M059J (cell line): ENCODE measurements at places on chromosomes 7 and 10.

DNA sequence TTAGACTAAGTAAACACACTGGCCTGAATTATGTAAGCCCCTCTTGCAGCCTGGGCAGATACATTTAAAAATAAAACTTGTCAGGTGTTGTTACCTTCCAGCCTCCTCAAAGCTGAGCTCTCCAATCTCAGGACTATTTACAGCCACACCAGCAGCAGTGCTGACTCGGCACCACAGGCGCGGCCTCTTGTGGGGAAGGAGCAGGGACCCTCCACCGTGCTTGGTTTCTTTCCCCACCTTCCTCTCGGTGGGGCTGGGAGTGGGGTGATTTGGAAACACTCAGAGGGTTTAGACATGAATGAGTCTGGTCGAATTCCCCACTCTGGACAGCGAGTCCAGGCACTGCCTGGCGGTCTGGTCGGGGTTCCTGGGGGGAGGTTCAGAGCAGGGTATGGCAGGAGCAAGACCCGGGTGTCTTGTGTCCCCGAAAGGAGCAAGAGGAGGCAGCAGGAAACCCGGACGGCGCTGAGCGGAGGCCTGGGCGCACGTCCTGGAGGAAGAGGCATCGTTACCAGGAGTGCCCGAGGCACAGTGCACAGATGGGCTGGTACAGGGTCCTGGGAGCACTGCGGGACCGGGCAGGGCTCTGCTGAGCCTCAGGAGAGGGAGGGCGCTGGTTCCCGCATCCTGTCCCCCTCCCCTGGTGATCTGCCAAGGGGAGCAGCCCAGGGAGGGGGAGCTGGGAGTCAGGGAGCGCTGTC is 29.2 kb upstream of the CFAP46 start:
- no peak for DNase-seq

- DNase-seq, result no peak
Observed at GRCh38 chr7:27248427-27248806, 5.8 kb downstream of the EVX1 start.

DNA sequence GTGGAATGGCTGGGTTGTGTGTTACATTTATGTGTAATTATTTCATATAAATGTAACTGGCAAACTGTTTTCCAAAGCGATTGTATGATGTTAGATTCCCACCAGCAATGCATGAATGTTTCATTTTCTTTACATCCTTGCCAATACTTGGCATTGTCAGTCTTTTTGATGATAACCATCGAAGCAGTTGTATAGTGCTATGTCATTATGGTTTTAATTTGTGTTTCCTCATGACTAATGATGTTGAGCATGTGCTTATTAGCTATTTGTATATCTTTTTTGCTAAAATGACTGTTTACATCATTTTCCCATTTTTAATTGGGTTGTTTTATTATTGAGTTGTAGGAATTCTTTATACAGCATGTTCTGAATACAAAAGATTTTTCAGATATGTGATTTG is 22.3 kb downstream of the AHCYL2 start:
- no peak for DNase-seq

- DNase-seq, result peak; percentile 95
Observed at GRCh38 chr7:129958643-129959470, 6.1 kb upstream of the UBE2H start.

DNA sequence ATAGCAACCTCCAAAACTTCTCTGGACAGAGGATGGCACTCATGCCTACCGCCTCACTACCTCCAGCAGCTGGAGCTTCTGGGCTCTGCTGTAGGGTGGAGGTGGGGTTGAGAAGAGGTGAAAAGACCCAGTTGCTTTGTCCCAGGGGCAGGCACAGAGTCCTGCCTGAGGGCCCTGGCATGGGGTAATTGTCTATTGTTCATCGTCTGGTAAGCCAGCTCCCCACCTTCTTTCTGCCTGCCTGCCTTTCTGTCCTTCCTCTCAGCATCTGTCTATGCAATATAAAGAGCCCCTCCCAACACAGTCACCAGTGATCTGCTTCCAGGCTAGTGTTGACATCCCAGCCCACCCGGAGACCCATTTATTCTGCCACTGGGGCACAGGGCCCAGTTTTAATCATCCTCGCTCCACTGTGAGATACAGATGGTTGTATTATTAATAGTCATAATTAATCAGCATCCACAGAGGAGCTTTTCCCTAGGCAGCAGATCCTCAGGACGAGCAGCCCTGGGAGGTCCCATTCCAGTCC is 39.0 kb downstream of the ZMIZ1 start:
- no peak for DNase-seq

DNA sequence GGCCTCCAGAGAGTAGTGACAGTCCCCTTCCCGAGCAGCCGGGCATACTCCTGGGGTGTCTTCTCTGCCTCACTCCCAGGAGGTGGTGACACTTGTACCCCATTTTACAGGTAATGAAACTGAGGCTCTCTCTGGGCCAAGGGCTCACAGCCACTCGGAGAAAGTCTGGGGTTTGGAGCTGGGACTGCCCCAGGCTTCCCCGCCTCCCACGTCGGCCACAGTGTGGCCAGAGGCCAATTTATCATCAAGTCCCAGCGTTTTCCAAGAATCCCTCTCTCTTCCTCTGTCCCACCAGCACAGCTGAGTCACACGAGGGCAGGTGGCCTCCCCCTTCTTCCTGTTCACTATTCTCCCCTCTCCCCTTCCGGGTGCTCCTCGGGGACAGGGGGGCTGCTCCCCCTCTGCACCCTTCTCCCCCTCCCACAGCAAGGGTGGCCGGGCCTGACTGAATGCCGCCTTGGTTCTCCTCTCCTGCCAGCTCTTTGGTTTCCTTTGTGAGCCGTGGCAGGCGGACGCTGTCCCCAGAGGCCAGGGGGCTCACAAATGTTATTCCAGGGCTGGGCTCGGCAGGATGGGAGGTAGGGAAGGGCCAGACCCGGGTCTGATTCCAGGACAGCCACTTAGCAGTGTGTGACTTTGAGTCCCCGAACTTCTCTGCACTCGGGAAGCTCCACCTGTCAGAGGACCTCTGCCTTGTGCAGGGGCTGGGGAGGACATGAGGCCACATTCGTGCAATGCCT is 17.7 kb downstream of the CLIP2 start:
- peak; percentile 96 for DNase-seq

GRCh38 chr10:101092881-101093354 is 31.1 kb downstream of the KAZALD1 start:
- no peak for DNase-seq

GRCh38 chr10:113360870-113361269 is 192.0 kb upstream of the HABP2 start:
- no peak for DNase-seq

GRCh38 chr7:128042012-128042411 is 10.8 kb upstream of the LRRC4 start:
- no peak for DNase-seq

DNA sequence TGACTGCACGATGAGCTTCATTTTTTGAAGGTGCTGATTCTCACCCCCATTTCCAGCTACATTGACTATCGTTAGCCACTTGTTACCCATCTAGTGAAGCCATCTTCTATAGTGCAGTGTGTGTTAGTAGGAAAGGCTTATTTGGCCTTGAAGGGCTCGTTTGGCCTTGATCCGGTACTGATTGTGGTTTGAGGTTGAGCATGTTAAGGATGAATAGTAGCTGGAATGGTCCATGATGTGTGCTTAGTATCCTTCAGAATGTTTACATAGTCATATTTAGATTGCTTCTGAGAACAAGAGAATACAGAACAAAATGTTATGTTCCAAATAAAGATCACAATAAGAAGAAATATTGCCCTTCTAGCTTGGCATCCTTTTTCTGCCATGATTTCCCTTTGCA is 591.5 kb downstream of the AUTS2 start:
- DNase-seq, result no peak
